ENCODE measurements at places on chromosomes 16 and 17. TPM values are rescaled to one million over a fixed set of nuclear protein-coding genes. Genes with fewer than 3 reads are reported as not detected.

- DNase-seq: no peak
- no peaks in the 10 kb centered on the region for H3K27me3 ChIP-seq
- H3K36me3 ChIP-seq: no peaks in the 10 kb centered on the region
- no peak overlapping the region for H3K27ac ChIP-seq
- no peaks in the 10 kb centered on the region for H3K4me1 ChIP-seq
Observed at GRCh38 chr16:85699628-85700027, 10.9 kb upstream of the GINS2 start.

DNA sequence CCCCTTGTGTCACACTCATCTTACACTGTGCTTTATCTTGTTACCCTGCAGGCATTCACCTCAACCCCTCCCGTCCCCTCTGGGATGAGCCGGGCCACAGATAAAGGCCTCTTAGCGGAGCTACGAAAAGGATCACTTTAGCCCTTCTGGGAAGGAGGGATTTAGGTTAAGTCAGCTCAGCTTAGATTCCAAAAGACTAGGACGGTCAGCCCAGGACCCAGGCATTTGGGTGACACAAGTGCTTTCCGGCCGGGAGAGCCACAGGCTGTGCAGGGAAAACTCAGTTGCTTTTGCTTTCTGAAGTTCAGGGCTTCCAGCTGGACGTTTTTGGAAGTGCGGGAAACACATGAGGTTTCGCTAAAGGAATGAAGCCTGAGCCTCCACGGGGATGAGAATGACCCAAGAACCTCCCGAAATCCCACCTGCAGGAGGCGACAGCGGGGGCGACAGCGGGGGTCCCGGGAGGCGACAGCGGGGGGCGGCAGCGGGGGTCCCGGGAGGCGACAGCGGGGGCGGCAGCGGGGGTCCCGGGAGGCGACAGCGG is 11.6 kb upstream of the METRNL start:
- H3K27ac ChIP-seq: no peak overlapping the region
- no peak for DNase-seq
- no peaks in the 10 kb centered on the region for H3K36me3 ChIP-seq
- H3K4me1 ChIP-seq: peaks cover 38% of the 10 kb centered on the region
- no peak overlapping the region for H3K4me3 ChIP-seq

SLC13A2 gene
- total RNA-seq: not detected

DNA sequence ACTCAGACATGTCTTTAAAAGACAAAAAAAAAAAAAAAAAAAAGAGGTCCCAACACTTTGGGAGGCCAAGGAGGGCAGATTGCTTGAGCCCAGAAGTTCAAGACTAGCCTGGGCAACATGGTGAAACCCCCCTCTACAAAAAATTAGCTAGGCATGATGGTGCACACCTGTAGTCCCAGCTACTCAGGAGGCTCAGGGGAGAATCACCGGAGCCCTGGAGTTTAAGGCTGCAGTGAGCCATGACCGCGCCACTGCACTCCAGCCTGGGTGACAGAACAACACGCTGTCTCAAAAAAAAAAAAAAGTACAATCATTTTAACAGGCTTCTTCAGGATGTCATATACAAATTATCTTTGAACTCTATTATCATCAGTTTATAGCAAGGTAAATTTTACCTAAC is 22.0 kb downstream of the C16orf87 start:
- H3K4me3 ChIP-seq: no peak overlapping the region
- no peaks in the 10 kb centered on the region for H3K36me3 ChIP-seq
- H3K4me1 ChIP-seq: no peaks in the 10 kb centered on the region
- no peak overlapping the region for H3K27ac ChIP-seq
- no peaks in the 10 kb centered on the region for H3K27me3 ChIP-seq

MT1E gene
- total RNA-seq: not detected

GRCh38 chr17:83127431-83128160 is 48.2 kb downstream of the METRNL start:
- H3K4me1 ChIP-seq: peaks cover 33% of the 10 kb centered on the region
- H3K27ac ChIP-seq: no peak overlapping the region
- DNase-seq: no peak
- H3K27me3 ChIP-seq: peaks cover 10% of the 10 kb centered on the region
- H3K4me3 ChIP-seq: no peak overlapping the region
- no peaks in the 10 kb centered on the region for H3K36me3 ChIP-seq

GRCh38 chr17:3719265-3719664 is 4.4 kb upstream of the HASPIN start:
- no peaks in the 10 kb centered on the region for H3K27me3 ChIP-seq
- no peak overlapping the region for H3K4me3 ChIP-seq
- peaks cover 18% of the 10 kb centered on the region for H3K4me1 ChIP-seq
- DNase-seq: no peak
- no peak overlapping the region for H3K27ac ChIP-seq
- peaks cover 49% of the 10 kb centered on the region for H3K36me3 ChIP-seq

MYH11 gene
- 0.30 TPM for total RNA-seq

Data from natural killer cell (primary cell).